ENCODE measurements at places on chromosomes 13 and 19.
A peak's percentile ranks its signal among the peaks of the same experiment; 100 is the strongest.

DNA sequence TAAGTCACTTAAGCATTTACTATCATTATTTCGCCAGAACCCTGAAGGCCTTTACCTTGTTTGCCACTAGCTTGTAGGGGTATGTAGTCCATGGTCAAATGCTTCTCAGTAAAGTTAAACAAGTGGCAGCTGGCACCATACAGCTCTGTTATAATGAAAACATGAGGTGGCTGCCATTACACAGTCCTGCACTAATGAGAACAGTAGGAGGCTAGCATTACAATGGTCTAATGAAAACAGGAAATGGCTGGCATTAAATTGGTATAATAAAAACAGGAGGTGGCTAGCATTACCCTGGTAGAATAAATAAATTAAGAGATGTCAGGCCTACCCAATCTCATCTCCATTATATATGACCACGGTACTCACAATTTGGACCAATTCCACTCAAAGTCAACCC lies 107.5 kb downstream of the PCDH17 start:
- DNase-seq, result no peak

DNA sequence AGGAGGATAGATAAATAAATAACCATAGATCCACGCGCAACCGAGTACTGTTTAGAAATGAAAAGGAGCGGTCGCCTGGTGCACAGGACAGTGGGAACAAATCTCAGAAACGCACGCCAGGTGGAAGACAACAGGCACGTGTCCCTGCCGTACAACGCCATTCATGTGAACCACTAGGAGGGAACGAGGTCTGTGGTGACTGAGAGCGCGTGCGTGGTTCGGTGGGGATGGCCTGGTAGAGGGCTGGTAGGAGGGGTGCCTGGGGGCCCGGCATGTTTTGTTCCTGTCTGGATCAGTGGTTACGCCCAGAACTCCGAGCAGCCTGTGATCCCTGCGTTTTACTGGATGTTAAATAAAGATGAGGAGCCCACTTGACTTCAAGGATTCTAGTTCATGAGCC lies 111.9 kb downstream of the KDM4B start:
- no peak for DNase-seq

- no peak for DNase-seq
These were observed 123.3 kb downstream of the AKAP11 start for GRCh38 chr13:42395086-42395821.

DNA sequence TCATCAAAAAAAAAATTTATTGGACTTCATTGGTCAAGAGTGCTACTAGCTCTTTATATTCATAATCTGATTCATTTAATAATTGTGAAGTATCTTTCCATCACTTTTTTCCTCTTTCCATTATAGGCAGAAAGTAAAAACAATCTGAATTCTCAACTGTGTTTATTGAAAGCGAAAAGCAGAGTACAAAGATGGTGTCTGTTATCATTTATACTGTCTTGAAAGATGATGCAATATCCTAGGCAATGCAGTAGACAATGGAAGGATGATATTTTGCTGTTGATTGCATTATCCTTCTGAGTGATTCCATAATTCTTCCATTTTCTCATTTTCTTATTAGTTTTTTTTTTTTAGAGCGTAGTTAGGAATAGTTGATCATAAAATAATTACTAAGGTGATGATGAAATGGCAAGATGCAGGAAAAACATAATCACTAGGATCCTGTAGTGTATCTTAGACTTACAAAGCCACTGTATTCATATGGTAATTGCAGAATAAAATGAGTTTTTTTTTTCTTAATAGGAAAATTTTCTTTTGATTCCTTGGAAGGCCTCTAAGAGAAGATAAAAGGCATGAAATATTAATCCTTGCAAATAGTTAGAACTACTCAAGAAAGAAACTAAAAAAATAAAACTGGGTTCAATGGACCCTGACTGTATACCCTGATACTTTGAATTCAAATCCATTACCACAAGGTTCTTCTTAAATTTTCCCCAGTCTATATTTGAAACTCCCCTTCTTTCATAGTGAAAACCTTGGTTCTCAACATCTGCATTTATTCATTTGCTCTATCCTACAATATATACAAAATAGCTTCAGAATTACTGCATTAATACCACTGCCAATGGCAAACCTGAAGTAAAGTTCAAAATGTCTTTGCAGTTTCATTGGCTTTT lies 11.6 kb downstream of the URI1 start:
- DNase-seq, result no peak

GRCh38 chr19:11680689-11681302 lies 58.0 kb downstream of the ZNF823 start:
- no peak for DNase-seq

DNA sequence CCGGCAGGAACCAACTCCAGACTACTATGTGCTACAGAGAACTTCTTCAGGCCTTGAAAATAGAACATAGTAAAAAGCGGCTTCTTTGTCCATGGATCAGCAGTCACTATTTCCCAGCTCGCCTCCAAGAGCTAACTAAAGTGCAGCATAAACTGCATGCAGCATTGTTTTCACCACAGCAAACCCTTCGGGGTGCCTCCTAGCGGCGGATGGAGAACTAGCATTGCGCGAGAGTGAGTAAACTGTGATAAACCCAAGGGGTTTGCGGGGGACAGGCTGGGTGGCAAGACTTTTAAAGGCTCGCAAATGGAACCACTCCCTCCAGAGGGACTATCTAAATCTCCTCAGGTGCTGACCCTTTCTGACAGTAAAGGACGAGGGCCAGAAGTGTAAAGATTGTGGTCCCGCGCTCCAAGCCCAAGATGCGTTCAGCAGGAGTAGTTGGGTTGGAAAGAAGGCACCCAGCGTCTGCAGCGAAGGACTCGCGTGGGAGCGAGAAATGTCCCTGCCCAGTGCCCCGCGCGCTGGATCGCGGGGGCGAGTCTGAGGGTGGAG lies 21.5 kb upstream of the SGCG start:
- no peak for DNase-seq

- no peak for DNase-seq
These were observed 3.5 kb downstream of the USF2 start for GRCh38 chr19:35272122-35272719.

DNA sequence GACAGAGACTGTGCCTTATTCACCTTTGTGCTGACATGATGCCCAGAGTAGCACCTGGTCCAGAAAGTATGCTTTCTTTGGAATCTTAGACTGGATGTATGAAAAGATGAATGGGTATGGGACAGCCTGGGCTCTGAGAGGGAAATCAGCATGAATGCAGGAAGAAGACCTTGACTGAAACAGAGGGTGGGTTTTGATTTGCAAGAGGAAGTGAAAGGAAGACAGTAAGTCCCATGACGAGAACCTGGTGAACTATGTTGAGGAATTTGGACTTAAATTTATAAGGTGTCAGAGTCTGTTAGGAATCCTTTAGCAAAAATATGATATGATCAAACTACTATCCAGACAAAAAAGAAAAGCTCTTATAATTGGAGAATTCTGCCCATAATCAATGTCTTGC lies 301.9 kb downstream of the SPRY2 start:
- DNase-seq, result no peak

GRCh38 chr13:58630794-58631193 lies 999.2 kb downstream of the PCDH17 start:
- DNase-seq, result no peak

GRCh38 chr13:32863596-32863995 lies 152.6 kb upstream of the KL start:
- DNase-seq, result no peak

- no peak for DNase-seq
These were observed 7.7 kb downstream of the SMAD9 start for GRCh38 chr13:36912369-36912768.

DNA sequence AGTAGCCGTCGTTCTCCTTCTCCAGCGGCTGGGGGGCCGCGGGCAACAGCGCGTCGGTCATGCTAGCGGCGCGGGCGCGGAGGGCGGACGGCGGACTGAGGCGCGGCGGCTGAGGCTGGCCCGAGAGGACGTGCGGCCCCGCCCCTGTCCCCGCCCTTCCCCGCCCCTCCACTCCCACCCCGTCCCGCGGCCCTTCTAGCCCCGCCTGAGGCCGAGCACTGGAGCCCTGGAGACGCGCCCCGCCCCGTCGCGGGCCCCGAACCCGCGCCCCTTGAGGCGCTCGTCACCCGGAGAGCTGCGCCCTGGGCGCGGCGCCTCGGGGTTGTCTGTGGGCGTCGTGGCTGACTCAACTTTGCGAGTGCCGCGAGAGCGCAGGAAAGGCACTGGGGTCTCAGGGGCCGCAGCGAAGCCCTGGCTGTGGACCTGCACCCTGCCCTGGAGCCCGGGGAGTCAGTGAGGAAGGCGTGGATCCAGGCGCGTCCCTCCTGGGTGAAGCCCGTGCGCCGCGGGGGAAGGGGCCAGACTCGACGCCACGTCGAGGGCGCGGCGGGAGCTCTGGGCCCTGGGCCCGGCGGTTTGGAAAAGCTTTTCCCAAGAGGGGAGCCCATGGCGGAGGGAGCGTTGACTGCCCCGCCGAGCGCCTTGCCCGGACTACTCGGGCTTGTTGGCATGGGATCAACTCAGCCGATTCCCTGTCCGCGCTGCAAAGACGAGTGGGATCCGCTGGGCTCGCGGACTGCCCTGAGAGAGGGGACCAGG lies at the start of gene RHPN2:
Gene RHPN2, minus strand, starts transcription at position 97 of the 759 bp plus-strand sequence. Its CDS starts 36 bp downstream, at position 61.
- peak; percentile 68 for DNase-seq

DNA sequence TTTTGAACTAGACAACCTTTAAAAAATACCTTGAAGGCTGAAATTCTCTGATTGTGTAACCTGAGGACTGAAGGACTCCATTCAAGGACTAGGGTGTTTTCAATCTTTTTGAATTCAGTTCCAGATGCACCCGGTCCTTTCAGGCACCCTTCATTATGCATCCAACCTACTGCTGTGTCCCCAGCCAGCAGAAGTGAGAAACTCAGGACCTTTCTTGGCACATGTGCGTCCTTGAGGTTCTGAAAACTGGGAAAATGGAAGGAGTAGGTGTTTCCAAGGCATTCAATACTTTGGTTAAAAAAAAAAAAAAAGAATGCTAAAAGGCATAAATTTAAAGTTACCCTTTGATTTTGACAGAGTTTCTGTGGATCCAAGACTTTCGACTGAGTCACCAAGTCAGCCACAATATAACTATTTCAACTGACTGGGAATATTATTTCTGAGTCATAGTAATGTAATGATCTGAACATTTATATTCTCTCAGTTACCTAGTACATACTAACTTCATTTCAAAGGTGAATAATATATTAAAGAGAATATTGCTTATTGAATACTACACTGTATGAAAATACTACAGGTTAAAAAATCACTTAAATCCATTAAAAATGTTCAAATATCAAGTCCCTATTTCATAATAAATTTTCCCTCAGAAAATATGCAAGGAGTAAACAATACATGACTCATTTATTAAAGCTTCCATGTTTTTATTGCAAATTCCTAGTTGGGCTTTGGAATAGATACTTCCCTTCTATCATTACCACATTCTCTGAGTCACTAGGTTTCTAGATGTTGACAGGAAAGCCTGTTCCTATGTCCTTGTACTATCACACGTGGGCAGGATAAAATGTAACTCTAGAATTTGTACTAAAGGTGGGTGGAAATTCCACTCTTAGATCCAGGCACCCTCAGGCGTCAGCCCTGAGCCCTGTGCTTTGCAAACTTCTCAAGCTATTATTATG lies 2.4 kb upstream of the ITGBL1 start:
- no peak for DNase-seq

DNA sequence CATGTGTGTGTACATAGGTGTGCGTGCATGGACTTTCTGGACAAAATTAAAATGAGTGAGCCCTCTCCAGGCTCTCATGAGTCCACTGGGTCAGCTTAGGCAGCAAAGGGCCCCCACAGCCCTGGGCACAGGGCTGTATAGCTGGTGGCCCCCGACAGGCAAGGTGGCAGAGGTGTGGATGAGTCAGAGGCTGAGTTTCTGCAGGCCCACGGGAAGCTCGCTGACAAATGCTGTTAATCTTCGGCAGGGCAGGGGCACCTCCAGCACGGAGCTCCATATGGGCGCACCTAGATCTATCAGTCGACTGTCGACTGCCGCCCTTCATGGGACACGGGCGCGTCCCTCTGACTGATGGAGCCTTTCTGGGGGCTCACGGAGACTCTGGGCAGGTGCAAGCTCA lies 181.1 kb downstream of the URI1 start:
- DNase-seq, result no peak

GRCh38 chr13:28637714-28638355 lies 21.1 kb upstream of the POMP start:
- no peak for DNase-seq

DNA sequence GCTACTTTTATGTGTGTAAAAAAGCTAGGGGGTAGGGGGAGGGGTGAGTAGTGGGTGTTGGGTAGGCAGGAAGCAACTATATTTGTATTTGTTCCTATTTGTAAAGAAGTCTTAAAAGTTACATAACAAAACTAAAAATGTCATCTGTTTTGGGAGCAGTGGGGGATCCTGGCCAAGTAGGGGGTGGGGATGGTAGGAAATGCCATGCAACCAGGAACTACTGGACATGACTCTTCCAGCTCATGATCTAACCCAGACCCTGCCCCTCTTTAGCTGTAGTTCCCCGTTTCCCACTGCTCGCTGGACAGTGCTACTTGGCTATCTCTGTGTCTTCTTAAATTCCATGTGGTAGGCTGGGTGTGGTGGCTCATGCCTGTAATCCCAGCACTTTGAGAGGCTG lies 3.2 kb downstream of the GTF3A start:
- no peak for DNase-seq

DNA sequence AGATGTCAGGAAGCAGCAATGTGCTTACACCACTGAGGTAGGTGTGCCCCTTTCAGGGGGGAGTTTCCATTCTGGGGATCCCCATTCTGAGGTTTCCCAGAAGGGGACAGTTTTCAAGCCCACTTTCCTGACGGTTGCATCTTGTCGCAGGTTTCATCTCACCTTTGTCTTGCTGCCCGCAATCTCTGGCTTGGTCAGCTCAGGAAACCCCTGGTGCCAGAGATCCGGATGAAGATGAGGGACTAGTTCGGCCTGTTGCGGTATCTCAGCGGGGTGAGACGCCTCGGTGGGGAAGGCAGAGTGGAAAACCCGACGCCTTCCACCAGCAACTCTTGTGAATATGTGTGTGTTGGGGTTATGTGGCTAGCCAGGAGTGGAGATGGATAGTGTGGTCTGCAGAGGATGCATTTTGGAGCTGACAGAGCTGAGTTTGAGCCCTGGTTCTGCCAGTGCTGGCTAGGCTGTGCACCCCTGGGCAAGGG lies 13.1 kb downstream of the TNFSF9 start:
- DNase-seq, result no peak

GRCh38 chr19:7851623-7852500 lies 21.8 kb downstream of the EVI5L start:
- no peak for DNase-seq

- no peak for DNase-seq
These were observed 5.6 kb upstream of the ARRDC2 start for GRCh38 chr19:18002347-18002850.

DNA sequence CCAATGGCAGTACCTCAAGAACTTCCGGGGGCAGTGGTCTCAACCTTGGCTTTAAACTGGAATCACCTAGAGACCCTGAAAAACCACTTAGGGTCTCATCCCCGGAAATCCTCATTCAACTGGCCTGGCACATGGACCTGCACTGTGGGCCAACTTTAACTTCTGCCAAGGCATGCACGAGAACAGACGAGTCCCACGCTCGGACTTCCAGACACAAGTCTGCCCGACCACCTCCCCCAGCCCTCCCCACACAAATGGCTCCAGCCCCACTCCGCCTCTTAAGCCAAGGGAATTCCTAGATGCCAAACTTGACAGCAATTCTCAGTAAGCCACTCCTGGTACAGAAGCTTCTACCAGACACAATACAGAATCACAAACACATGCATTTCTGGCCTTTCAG lies 114.0 kb downstream of the STK24 start:
- no peak for DNase-seq

GRCh38 chr13:84607261-84608013 lies 725.2 kb upstream of the SLITRK1 start:
- DNase-seq, result no peak

GRCh38 chr13:99895444-99896368 lies 75.9 kb downstream of the ZIC5 start:
- peak; percentile 24 for DNase-seq

Measured in activated naive CD4-positive, alpha-beta T cell treated with anti-CD3 and anti-CD28 coated beads, Interleukin-2, amount 50 U/mL, for 16 hours (primary cell).